NT2/D1 (cell line): ENCODE measurements at places on chromosomes 16 and 17.

DNA sequence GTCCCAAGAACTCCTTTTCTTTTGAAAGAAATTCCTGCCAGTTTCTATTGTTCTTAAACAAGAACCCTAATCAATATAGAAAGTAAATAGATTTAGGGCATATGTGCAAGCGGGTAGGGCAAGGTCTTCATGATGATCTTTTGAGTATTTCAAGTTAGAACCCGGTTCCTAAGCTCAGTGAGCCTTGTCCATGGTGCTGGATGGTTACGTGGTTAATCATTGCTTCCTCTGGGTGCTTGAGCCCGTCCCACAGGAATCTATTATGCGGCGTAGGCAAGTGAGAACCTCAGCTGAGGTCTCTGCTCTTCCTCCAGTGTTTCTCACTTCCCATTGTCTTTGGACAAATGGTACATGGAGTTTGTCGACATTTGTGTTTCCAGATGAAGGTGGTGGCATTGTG is 580.8 kb upstream of the EEF2KMT start:
- peak; percentile 66 for DNase-seq

- no peak for DNase-seq
Measured at GRCh38 chr17:8693328-8693727, 51.3 kb downstream of the CCDC42 start.

DNA sequence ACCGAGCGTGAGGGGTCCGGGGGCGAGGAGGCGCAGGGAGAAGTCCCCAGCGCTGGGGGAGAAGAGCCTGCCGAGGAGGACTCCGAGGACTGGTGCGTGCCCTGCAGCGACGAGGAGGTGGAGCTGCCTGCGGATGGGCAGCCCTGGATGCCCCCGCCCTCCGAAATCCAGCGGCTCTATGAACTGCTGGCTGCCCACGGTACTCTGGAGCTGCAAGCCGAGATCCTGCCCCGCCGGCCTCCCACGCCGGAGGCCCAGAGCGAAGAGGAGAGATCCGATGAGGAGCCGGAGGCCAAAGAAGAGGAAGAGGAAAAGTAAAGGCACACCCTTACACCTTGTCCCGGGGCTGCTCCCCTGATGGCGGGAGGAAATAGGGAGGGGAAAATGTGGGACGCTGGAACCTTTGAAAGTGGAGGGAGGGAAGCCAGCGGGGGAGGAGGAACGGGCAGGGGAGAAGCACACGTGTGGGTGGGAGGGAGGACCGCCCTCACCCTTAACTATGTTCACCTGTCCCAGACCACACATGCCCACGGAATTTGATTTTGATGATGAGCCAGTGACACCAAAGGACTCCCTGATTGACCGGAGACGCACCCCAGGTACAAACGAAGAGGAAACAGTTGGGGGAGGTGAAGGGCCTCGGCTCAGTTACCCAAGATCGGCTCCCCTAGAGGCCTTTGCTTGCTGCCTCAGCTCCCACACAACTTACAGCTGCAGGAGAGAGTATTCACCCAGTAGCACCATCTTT is 916 bp downstream of the PAGR1 start:
- no peak for DNase-seq

DNA sequence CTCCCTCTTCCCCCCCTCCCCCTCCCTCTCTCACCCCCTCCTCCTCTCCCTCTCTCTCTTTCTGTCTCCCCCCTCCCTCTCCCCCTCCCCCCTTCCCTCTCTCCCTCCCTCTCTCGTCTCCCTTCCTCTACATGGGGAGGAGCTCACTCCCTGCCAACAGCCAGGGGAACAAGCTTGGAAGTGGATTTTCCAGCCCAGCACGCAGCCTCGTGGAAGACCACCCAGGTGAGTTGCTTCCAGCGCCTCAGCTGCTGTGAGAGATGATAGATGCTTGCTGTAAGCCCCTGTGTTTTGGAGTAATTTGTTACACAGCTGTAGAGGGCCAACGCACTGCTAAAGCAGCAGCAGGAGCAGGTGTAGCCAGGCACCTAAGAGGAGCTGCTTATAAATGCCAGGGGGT is 20.8 kb downstream of the ACTG1 start:
- no peak for DNase-seq

GRCh38 chr16:11097094-11097786 is 152.9 kb downstream of the CLEC16A start:
- no peak for DNase-seq

- DNase-seq: no peak
Measured at GRCh38 chr17:68344701-68345136, 53.4 kb downstream of the ARSG start.

- DNase-seq: no peak
Measured at GRCh38 chr17:74529243-74529642, 2.0 kb downstream of the CD300LB start.

DNA sequence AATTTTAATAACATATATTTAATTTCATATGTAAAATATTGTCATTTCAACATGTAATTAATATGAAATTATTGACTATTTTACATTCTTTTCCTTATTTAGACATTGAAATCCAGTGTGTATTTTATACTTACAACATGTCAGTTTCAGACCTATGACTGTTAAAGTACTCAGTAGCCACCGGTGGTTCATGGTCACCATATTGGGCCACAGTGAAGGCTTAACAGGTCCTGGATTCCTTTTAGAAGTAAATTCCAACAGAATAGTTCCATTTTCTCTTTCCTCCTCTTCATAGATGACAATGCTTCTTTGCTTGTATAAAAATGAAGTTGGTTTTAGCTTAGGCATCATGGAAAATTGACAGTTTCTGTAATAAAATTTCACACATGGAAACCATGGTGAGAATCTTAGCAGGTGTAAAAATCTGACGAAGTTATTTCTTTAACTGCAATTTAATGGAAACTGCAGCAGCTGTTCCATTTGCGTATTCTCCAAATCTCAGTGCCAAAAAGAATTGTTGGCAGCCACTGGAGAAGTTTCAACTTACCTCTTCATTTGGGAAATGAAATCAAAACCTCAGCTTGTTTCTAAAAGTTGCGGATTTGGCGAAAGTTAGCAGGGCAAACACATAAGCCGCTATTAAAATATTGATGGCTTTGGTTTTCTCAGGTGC is 231.1 kb downstream of the CDH13 start:
- DNase-seq: no peak

DNA sequence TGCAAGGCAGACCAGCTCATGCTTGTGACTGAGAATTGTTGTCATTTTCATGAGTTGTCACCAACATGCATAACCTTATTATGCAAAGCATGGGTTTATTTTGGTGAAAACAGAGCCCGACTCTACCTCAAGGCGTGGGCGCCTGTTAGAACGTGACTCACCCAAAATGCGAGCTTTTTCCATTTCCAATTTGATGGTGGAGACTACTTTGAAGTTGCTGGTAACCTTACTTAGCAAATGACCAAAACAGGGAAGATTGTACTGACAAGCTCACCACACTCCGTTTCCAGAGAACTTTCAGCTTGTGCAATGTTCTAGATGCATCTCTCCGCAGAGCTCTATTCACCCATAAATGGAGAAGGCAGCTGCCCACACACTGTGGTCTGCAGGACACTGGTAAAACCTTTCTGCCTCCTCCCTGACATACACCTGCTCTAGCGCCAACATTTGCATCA is 284.5 kb downstream of the MAF start:
- DNase-seq: no peak

- DNase-seq: no peak
Measured at GRCh38 chr17:79630821-79631639, 20.2 kb upstream of the RBFOX3 start.

DNA sequence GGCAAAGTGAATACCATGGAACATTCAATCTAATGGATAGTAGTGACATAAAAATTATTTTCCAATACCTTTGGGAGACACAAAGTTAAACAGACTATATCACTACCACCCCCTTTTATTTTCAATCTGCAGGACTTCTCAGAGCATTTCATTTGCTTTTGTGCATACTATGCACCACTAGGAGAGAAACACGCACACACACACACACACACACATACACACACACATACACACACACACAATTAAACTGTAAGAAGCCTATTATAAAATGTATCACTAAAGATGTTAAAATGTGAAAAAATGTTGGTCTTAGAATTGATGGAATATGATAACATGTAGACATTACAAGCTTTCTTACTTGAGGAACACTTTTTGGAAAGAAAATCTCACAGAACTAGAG is 331.4 kb downstream of the CA10 start:
- no peak for DNase-seq

DNA sequence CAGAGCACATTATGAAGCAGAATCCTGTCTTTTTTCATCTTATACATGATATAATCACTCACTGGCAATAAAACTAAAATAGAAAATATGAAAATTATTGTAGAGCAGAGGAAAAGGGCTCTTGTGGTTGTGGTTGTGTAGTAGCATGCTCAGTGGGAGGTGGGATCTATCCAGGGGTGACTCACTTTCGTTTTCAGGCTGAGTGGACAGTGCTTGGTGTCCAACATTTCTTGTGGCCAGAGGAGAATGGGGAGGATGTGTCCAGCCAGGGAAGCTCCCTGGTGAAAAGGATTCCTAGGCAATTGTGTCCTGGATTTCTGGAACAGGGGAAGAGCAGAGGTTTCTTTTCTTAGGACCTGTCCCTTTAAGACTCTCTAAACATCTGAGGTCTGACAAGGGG is 31.9 kb upstream of the CPHXL start:
- DNase-seq: no peak

GRCh38 chr17:33118391-33119075 is 126.9 kb downstream of the SPACA3 start:
- no peak for DNase-seq

DNA sequence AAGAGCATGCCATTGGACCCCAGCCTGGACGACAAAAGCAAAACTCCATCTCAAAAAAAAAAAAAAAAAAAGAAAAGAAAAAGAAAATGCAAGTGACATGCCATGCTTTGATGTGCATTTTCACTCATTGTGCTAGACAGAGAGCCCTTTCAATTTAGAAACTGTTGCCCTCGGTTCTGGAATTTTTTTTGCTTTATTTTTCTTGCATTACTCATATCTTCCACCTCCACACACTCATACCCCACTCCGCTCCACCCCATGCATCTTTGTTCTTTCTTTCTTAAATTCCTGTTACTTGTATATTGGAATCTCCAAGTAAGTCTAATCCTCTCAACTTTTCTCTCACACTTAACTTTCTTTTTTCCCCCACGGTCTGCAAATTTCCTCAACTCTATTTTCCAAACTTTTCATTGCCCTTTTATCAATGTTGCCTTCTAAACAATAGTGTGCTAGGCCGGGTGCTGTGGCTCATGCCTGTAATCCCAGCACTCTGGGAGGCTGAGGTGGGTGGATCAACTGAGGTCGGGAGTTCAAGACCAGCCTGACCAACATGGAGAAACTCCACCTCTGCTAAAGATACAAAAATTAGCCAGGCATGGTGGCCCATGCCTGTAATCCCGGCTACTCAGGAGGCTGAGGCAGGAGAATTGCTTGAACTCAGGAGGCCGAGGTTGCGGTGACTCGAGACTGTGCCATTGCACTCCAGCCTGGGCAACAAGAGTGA is 16.8 kb upstream of the SUZ12 start:
- no peak for DNase-seq

- no peak for DNase-seq
Measured at GRCh38 chr17:13484020-13484419, 117.7 kb downstream of the HS3ST3A1 start.

DNA sequence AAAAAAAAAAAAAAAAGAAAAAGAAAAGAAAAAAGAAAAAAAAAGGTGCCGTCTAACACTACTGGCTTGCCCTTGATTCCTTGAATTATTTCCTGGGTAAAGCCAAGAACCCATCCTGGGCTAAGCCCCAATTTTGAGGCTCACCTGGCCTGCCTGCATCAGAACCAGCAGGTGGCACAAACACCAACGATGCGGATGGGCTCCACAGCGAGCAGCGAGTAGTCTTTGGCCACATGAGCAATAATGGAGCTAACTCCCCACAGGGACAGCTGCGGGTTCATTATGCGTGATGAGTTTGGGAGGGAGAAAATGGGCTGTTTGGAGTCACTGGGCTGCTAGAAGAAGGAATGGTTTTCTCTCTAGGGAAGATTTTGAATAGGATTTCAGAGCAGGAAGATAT is 91.1 kb downstream of the ASIC2 start:
- DNase-seq: no peak

DNA sequence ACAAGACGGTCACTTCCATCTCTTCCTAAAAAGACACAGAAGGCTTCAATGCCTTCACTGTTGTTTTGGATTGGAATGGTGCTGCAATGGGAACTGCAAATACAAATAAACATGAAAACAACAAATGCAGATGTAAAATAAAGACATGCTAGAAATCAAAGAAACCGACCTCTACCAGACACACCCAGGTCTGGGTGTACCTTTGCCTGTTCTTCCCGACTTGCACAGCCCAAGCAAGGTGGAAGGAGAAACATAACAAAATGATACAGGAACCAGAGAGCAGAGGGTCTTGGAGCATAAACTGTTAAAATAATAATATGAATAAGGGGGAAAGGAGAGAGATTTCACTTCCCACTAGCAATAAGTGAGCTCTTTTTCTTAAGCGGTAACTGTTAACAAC is 17.3 kb downstream of the RFFL start:
- DNase-seq: no peak

GRCh38 chr17:75487351-75488070 is 27.8 kb downstream of the CASKIN2 start:
- DNase-seq: no peak

DNA sequence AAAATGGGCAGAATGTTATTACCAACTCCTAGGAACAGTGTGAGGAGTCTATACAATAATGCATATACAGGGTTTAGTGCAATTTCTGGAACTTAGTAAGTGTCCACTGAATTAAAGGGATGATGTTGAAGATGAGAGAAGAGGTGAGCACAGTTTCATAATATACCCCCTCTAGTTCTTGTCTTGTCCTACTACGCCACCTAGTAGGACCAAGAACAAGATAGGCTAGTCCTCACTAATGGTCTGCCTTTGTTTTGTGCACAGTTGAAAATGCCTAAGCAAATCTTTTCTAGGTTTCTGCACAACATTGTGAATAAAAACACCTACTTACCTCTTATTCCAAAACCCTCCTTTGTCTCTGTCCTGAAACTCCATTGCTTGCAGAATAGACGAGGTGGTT is 670.2 kb downstream of the CDH8 start:
- no peak for DNase-seq

DNA sequence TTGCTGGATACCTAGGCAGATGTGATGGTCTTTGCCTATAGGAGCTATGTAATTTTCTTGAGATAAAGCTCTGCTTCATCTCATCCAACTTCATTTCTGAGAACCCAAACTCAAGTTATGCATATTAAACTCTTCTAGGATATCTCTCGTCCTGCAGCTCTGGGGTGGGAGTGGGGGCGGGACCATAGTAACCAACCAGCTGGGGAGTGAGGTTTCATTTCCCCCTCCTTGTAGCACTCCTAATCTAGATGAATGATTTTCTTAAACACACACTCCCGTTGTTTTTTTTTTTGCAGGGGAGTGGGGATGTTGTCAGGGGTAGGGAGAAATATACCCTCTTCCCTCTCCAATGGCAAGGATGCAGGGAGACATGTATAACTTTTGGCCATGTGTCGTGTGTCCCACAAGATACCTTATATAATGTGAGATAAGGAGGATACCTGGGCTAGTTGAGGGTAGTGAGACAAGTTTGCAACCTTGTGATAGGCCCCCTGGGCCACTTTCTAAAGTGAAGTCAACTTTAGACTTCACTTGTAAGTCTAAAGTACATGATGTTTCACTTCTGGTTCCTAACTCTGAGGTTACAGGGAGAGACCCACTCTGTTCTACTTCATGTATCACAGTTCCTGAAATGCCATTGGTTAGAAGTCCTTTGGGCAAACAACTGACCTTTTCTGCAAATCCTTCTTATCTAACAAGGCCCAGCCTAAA is 10.5 kb upstream of the HEATR6 start:
- DNase-seq: no peak
